ENCODE measurements at places on chromosomes 3 and 15.

DNA sequence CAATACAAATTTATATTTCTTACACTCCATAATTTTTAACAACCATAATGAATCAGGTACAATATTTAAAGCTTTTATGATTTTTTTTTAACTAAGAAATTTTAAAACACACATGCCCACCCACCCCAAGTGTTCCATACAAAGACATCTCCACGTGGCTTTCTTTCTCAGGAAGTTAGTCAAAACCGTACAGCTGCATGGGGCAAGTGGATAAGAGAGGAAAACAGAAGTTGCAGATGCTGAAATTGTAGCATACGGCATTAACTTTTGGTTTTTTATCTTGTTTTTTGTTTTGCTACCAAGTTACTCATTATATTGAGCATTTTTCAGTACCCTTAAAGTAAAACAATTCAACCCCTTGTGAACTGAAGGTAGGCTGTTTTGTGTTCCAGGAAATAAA, 14.8 kb downstream of the GNB4 start:
- no peak for DNase-seq

DNA sequence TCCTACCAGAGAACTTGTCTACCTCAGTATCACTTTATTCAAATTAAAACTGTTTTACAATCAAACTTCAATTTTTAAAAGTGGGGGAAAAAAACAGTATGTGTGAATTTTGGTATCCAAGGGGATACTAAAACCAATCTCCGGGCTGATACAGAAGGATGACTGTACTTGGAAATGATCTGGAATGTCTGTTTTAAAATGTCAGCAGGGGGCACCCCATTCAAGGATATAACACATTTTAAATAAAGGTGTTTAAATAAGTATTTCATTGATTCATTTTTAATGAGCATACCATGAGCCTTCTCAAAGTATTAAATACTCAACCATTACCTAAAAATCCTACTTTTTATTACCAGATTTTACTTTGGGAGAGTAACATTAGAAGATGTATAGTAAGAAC, 67.9 kb downstream of the ULK4 start:
- peak; percentile 51 for DNase-seq

DNA sequence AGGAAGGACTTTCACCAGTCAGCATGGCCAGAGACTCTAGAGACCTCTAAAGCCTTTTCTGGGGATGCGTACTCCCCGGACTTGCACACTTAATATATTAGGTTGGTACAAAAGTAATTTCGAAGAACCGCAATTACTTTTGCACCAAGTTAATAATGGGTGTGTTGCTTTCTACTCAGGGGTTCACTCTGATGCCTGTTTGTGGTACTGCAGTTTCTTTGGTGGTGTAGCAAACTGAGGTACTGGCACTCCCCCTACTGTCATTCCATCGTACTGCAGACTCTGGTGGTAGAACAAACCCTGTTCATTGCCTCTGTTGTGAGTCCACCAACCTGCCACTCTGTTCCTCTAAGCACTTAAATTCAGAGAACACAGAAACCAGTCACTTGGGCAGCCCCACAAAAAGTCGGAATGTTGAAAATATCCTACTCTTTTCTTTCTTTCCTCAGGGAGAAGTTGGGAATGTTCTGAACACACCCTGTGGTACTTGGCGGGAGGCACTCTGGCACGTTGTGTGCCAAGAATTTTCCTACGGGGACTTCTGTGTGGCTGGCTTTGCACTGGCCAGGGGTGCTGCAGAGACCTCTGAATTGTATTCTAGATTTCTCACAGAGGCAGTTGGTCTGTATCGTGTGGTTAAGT, 46.3 kb downstream of the GABRG3 start:
- no peak for DNase-seq

- DNase-seq: no peak
These were observed 223.2 kb upstream of the IGF1R start for GRCh38 chr15:98425173-98425572.

GRCh38 chr3:127570520-127570919, 20.0 kb downstream of the TPRA1 start:
- DNase-seq: no peak

DNA sequence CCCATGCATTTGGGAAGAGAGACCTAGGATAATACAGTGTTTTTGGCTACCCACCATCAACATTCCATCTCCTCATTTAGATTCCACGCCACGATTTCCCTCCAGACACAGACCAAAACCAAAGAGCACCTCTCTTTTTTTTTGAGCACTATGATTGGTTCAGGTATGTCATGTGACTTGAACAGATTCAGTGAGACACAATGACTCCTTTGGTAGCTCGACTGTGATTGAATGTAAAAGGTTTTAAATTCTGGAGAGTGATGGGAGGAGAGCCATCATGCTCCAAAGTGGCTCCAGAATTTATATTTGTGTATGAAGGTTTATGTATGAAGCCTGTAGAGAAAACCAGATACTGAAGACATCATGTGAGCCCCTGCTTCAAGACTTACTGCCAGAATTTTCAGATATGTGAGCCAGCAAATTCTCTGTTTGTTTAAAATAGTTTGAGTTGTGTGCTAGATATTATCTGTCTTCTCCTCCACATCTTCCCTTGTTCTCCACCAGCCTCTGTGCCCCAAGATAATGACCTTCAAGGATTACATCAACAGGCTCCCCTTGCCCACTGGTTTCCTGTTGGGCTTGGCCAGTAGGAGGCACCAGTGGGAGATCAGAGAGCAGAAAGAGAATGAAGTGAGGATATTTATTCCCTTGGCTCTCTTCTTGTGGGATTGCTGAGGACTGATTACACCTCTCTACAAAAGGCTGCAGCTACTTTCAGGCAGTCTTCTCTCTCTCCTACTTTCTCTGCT, 12.5 kb downstream of the MYD88 start:
- no peak for DNase-seq

GRCh38 chr3:178969004-178969700, 102.5 kb downstream of the ZMAT3 start:
- DNase-seq: no peak

DNA sequence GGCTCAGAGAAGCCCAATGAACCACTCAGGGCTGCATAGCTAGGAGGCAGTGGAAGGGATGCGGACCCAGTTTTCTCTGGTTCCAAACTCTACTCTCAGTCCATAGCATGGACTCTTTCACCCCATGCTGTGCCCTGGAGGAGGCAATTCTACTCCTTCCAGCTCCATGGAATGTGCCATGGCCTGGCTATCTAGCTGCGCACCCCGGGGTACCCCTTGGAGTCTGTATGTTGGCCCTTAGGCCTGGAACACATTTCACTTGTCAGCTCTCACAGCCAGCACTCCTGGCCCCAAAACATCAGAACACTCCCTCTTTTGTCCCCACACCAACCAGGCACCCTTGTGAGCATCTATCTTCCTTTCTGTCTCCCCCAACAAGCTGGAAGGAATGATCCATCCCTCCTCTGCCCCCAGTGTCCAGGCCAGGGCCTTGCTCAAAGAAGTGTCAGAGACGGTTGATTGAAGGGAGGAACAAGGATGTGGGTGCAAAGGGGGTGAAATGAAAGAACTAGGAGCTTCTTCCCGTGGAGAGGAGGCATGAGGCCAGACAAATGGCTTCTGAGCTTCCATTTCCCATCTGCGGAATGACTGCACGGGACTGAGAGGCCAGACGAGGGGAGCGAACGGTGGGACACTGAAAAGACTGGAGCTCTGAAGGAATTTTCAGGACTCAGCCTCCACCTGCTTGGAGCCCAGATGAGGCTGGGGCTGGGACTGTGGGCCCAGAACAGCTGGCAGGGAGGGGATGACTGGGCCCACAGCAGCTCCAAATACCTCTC, 2.8 kb downstream of the PRSS50 start:
- DNase-seq: no peak

DNA sequence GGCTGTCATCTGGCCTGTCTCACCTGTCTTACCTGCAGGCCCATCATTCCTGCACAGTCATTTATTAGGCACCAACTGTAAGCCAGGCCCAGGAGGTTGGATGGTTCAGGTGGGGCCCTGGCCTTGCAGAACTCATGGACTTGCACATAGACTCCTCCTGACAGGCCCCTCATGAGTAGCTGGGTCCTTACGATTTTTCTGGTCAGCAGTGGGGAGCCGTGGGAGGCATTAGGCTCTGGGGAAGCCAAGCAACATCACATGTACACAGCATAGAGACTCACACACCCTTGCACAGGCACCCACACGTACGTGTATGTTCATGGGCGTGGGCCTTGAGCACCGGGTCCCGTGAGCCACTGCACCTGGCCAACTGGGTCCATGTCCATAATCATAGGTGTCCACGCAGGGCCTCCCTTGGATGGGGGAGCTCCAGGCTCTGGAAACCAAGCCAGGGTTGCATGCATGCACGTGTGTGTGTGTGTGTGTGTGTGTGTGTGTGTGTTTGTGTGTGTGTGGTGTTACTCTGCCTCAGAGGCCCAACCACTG, 20.3 kb downstream of the CISH start:
- no peak for DNase-seq

DNA sequence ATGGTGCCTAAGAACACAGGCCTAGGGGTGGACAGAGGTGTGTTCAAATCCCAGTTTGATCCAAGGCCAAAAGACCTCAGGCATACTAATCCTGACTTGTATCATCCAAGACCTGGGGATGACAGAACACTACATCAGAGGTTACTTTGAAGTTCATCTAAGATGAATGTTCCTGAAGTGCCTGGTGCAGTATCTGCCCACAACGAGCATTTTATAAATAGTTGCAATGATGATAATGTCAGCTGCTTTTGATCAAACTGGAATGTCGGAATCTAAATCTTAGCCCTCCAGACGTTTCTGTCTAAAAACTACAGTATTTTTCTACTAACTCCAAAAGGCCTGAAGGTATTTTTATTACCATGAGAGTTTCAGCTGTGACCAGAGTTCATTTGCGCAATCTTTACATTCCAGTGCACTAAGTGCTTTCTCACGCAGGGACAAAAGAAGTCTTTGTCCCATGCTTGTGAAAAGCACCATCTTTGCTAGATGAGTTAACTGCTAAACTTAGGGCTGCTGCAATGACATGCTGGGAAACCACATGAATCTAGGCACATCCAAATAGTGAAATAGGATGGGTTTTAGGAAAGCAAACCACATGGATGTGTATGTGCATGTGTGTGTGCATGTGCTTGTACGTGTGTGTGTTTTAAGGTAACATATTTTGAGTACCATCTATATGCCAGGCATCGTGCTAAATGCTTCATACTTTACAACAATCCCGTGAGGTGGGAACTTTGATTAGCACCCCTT, 18.1 kb downstream of the ANXA2 start:
- no peak for DNase-seq

GRCh38 chr15:64766058-64766457, 9.3 kb downstream of the RBPMS2 start:
- no peak for DNase-seq

GRCh38 chr3:133991637-133992036, 38.1 kb downstream of the SLCO2A1 start:
- no peak for DNase-seq

DNA sequence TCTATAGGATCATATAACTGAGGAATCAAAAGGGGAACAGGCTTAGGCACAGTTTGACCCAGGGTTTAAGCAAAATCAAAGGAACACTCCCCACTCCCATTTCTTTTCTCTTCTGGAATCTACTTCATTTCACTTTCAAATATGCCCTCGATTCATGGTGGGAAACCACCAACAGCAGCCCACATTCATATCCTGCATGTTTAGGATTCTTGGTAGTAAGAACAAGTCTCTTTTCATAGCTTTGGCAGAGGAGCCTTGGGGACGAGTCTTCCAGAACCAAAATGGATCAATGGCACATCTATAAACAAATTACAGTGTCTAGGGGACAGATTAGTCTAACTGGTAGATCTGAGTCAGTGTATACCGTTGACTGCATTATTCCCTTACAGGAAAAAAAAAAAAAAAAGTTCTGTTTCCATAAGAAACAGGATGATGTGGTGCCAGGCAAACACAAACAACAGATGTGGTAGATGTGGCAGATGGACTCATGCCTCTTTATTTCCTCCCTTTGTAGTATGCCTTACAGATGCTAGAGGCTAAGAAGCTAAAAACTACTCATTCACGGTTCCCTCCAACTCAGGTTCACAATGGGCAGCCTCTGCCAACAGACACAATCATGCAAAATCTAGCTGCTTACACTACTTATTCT, 578.3 kb upstream of the ADAMTS9 start:
- no peak for DNase-seq

DNA sequence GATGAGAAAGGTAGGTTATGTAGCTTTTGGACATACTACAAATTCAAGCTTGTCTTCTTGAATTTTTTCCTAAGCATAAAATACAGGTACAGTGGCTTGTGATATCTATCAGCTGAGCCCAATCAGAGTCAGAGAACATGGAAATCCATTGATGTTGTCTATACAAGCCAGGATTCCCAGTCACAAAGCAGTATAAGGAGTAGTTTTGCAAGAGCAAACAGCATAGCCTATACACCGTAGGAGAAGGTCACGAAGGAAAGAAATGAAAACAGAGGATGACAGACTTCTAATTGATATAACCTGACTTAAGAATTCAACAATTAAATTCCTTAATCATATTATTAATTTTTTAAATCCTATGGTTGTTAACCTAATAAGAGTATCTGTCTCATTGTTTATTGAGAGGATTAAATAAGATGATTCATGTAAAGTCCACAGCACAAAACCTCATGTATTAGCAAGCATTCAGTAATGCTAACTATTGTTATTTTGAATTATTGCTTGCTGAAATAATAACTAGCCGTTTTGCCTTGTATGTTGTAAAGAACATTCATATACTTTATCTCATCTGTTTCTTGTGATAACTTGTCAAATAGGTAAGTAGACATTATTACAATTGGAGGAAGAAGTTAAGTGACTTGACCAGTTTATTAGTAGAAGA, 276.6 kb upstream of the ZPLD1 start:
- no peak for DNase-seq
